ENCODE measurements at places on chromosomes 2 and 18.

GRCh38 chr2:168054657-168055056 lies 192.7 kb downstream of the STK39 start:
- DNase-seq: no peak

- DNase-seq: no peak
Measured at GRCh38 chr2:217935901-217936684, 66.7 kb downstream of the TNS1 start.

GRCh38 chr2:39508198-39508597 lies 71.1 kb upstream of the MAP4K3 start:
- no peak for DNase-seq

DNA sequence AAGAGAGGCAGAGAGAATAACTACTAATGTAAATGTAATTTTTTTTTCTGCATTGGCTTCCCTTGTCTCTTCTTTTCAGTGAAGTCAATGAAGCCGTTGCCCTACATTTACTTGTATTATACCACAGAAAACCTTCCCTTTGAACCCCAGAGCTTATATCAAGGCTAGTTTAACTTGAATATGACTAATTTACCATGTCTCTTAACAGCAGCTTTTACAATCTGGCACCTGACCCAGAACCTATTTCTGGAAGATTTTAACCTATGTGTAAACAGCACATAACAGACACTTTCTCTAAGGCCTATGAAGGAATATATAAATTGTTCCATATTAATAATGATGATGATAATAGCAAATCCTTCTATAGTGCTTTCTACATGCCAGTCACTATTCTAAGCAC lies 580.5 kb upstream of the NXPH2 start:
- DNase-seq: no peak

DNA sequence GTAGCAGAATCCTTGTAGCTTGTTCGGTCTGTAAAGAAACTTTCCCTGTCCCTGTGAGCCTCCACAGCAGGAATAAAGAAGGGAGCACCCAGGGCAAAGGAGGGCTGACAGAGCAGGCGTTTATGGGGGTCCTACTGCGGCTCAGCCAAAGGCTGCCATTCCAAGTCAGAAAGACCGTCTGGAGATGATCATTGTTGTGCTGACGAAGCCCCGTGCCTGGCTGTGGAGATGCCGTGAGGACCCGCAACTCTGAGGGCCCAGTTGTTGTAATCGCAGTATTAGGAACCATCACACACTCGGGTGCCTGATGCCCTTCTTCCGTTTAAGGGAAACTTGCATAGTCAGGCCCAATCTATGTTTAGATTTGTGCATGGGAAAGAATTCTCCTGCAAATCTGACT lies 16.9 kb upstream of the VWA3B start:
- no peak for DNase-seq

GRCh38 chr18:74476140-74476539 lies 19.0 kb upstream of the DIPK1C start:
- no peak for DNase-seq

DNA sequence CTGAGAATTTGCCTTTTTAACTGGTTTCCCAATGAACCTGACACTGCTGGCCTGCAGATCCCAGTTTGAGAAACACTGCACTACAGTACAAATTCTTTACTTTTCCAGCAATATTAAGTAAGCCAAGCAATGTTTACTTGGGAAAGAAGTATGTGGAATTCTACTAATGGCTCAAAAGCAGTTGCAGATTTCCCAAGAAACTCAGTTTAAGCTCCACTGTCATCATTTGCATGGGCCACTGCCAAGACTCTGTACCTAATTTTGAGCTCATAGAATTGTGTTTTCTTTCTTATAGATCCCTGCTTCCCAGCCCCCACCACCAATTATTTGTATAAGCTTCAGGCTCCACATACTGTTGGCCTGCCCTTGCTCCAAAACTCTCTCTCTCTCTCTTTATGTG lies 676.1 kb downstream of the RNF144A start:
- no peak for DNase-seq

- no peak for DNase-seq
Measured at GRCh38 chr2:74552914-74553811, 579 bp downstream of the LOXL3 start.

DNA sequence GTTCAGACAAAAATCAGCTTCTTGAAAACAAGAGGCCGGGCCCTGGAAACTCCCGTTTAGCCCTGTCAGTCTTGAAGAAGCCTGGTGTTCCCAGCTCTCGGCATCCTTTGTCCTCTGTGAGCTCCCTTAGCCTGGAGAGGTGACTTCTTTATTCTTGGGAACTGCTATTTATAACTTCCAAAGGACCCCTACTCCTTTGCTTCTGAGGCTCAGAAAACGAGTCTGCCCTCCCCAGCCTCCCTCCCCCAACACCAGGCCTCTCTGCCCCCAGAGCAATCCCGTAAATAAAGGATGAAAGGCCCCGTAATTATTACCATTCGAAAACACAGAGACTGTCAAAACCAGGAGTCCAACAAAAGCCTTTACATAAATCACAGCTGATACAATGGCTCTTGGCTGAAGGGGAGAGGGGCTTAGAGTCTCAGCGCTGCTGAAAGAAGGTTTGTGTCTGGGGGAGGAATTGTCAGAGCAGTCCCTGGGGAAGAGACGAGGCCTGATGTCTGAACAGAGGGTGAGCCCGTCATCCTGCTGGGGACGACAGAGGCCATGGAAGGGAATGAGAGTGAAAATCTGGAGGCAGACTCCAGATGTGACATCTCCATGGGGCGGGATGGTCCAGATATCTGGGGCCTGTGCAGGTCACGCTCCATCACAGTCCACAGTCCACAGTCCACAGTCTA lies 283.0 kb downstream of the MYCN start:
- DNase-seq: no peak

Measured in AG09319 (cell line).